ENCODE measurements at places on chromosomes 2 and 18.

DNA sequence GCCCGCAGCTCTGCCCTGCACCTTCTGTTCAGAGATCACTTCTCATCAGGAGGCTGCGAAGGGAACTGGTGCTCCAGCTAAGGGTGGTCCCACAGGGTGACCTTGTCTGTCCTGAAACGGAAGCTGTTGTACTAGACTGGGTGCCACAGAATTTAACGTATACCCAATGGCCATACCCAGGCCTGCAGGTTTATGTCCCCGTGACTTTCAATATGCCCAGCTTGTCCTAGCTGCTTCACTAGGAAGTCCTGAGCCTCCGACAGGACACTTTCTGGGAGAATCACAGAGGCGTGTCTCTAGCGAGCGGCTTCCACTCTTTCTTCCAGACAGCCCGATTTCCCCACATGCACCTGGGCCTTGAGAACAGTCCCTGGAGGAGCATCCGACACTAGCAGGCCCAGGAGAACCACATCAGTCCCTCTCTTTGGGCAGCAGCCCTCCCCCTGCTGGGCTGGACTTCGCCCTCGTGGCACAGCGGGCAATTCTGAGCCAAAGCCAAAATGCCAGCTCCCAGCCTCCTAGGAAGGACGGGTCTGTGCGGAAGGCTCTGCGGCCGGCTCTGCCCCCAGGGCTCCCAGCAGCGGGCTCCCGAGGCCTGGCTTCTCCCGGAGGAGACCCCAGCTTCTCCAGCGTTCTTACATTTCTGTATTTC is 91.9 kb upstream of the OTOS start:
- DNase-seq = no peak

DNA sequence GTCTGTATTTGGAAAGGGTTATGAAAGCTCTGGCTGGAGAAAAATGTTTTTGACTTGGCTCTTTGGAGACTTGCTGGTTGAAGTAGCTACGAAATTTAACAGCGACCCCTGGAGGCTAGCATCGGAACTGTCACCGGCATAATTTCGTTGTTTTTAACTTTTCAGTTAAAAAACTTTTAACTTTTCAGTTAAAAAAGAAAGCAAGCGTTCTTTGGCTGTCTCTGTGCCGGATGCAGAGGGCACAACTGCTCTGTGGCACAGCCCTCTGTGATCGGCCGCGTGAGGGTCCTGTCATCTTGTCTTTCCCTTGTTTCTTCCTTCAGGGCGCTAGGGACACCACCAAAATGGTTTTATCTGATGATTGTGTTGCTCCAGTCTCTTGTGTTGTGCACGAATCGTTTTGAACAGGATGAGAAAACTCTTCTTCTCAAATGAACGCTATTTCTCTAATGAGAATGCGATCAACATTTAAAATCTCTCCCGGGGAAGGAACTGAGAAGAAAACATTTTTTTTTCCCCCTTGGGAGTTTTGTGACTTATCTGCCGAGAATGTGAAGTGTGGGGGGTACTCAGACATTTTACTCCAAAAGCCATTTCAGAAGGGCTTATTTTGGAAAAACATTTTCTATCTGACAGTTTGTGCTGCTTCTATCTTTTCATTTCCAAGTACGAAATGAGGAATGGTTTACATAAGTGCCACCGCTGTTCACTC is 57.1 kb downstream of the ADCYAP1 start:
- peak; percentile 4 for DNase-seq

DNA sequence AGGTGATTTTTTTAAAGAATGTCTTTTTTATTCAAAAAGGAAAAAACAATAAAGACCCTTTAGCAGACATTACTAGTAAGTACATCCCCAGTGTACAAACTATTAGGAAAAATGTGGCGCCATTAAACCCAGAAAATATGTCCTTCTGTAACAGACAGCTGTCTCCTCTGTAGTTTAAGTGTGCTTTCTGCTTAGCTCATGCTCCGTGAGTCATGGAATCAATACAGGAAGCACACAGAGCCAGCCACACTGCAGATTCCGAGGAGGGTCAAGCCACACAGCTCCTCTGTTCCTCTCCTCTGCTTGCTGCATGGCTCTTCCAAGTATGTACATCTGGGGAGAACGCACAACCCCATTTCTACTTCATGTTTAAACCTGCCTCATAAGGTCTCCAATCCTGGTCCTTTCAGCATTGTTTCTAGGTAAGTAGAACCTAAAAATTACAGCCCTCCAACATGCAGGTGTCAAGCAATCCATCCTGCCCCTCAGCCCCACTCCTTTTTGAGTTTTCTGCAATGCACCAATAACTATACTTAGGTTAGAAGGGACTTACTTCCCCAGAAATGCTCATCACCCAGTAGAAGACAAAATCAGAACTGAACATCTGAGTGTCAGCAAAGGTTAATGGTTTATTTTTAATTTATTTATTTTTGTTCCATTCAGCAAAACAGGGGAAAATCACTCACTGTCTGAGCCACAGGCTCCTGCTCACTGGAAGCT is 37.5 kb downstream of the ACVR1 start:
- no peak for DNase-seq

- DNase-seq = no peak
These were observed 20.6 kb downstream of the CROCC2 start for GRCh38 chr2:240926516-240927389.

GRCh38 chr2:1591978-1592907 is 152.1 kb downstream of the PXDN start:
- DNase-seq = no peak
